Neural progenitor cell (in vitro differentiated cells): ENCODE measurements at places on chromosomes 1 and 21. TPM values are rescaled to one million over a fixed set of nuclear protein-coding genes. Genes with fewer than 3 reads are reported as not detected.

Gene KISS1
- not detected in 2 replicates for total RNA-seq

Gene PLA2G4A
- 0.81 and 1.0 TPM in 2 replicates for total RNA-seq

Gene KIAA0040
- total RNA-seq: 0.15 TPM in 1 of 2 replicates, not detected in the other

Gene TLR5
- 0.30 and 0.68 TPM in 2 replicates for total RNA-seq

Gene ELAPOR1
- total RNA-seq: 1.5 and 2.0 TPM in 2 replicates

Gene TRAF3IP3
- total RNA-seq: not detected in 2 replicates

Gene UTS2
- total RNA-seq: not detected in 2 replicates

Gene ZNF648
- 1.5 and 2.0 TPM in 2 replicates for total RNA-seq

Gene BCAS2
- total RNA-seq: 46.0 and 92.1 TPM in 2 replicates

Gene MROH7
- 0.21 and 0.34 TPM in 2 replicates for total RNA-seq

Gene PTAFR
- not detected in 2 replicates for total RNA-seq
